ENCODE measurements at places on chromosomes 7 and 10.
A peak's percentile ranks its signal among the peaks of the same experiment; 100 is the strongest.

- DNase-seq, result no peak
These were observed 11.4 kb upstream of the IDI2 start for GRCh38 chr10:1037098-1037497.

DNA sequence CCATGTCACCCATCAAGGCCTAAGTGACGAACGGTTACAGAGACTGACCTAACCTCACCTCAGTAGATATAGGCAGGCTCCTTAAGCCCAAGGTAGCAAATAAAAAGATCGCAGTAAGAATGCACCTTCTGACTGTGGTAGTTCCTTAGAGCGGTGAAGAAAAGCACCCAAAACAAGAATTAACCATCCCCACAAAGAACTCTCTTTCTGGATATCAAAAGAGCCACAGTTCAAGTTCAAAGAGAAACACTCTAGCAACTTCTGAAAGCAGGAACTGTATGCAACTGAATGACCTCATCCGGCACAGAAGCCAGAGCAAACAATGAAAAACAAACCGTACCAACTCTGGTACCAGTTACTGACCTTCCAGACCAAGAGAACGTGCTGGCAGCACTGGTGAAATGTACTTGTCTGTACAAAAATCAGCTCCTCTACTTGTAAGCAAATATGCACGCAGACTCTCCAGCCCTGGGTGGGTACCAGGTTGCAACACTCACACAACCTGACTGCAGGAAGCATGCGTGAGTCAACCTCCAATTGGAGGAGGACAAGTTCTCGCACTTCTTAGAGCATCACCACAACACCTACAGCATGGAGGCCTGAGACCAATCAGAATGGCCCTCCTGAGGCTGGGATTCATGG lies 202.7 kb downstream of the FAM107B start:
- DNase-seq, result peak; percentile 81

GRCh38 chr10:79488870-79489269 lies 23.5 kb upstream of the EIF5AL1 start:
- DNase-seq, result no peak

DNA sequence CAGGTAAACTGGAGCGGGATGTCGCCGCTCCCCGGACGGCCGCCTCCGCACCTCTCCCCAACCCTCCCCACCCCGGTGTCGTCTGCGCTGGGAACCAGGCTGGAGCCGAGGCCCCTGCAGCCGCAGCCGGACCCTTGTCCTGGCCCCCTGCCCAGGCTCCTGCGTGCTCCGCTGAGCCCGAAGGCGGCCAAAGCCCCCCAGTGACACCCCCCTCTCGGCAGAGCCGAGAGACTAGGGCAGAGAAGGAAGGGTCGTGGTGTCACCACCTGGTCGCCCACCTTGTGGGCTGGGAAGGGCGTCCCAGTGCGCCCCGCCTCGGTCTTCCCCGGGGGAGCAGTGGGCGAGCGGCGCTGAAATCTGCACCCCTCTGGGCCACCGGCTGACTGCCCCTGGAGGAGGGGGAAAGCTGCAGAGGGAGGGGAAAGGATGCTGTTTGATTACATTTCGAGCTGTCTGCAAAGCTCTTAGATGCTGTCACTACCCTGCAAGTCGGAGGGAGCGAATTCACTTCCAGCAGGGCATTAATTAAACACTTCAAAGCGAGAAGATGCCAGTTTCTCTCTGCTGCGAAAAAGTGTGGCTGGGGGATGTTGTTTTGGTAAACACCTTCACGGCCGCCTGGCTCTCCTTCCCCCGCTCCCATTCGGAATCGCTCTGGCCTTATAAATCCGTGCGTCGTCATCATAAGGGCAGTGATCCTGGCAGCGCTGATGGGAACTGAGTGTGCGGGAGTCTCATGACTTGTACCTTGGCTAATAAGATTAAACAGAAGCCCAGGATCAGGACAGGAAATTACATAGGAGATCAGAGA lies 622 bp downstream of the DYNC1I1 start:
- no peak for DNase-seq

DNA sequence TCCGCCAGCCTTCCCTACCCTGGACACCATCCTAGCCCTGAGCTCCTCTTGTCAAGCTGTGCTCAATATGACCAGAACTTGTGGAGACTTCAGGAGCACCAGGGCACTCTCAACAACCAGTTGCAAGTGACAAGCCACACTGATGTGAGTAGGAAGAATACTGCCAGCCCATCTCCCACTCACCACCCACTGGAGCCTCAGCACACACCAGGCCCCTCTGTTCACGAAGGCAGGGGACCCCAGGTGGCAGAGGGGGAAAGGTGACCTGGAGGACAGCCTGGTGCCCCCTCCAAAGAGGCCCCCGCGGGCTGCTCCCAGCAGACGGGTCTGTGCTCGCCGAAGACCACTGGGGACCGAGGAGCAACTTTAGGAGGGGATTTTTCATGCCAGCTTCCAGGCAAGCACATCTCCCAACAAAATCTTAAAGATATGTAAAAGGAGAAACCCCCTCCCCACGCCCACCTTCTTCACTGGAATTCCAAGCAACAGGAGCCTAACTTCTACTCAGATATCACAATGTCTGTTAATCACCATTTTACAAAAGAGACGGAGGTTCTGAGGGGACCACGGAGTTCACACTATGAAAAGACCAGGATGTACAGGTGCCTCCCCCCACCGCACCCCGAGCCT lies 1.0 kb downstream of the MMD2 start:
- no peak for DNase-seq

DNA sequence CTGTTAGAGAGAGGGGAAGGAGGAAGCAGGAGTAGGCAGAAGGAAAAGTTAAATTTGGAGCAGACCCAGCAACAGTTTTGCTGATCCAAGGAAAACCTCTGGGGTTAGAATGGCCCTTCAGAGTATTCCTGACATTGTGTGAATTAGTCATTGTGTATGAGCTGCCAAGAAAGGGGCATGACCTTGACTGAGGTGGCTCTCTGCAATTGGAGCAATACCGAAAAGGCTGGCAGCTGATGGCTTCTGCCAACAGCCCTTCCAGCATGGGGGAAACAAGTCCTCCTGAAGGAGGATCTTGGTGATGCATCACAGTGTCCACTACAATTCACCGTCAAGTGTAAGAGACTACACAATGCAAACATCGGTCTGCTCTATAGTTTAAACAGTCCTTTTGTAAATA lies 20.6 kb upstream of the WASL start:
- no peak for DNase-seq

DNA sequence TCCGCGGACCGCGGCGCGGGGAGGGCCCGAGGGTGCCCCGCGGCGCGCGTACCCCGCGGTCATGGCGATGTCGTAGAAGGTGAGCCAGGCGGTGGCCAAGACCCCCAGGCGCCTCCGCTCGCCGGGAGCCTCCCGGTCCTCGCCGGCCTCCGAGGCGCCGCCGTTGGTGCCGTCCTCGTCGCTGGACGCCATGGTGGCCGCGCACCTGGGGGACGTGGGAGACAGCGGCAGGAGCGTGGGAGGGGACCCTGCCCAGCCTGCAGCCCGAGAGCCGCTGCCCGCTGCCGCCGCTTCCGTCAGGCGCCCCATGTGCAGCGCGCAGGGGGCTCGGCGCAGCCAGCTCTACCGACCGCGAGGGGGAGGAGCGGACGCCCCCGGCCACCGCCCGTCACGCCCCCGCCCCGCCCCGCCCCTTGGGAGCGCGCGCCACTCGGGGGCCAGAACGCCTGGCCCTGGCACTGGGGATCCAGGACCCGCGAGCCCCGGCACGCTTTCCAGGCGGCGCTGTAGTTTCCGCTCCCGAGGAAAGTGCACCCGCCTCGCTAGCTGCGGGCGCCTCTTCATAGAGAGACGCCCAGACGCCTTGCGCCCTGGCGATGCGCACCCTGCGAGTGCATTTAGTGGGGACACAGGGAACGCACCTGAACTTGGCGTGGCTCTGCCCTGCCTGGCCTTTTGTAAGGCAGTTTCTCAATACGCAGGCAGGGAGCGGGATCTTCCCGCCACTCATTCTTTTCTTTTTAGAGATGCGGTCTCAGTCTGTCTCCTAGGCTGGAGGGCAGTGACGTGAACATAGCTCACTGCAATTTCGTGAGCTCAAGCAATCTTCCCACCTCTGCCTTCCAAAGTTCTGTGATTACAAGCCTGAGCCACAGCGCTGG lies at the start of gene HACD1:
Gene HACD1, minus strand, starts transcription at position 344 of the 881 bp plus-strand sequence. Its CDS starts 35 bp downstream, at position 309.
- peak; percentile 78 for DNase-seq

DNA sequence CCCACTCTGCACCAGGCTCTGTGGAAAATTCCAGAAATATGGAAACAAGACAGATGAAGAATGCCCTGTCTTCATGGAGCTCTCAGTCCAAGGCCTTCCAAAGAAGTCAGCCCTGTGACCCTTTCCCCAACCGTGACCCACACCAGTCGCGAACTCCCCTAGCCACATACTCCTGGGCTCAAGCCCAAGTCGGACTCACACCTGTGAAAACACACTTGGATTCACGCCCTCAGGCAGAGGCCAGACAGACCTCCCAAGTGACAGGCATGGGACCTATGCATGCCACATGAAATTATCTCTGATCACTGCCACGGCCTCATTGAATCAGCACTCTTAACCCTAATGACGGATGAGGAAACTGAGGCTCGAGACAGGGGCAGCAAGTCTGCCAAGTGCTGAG lies 42.5 kb downstream of the ZCCHC24 start:
- DNase-seq, result no peak

GRCh38 chr7:142802301-142802700 lies 31.5 kb downstream of the PRSS2 start:
- DNase-seq, result no peak

- DNase-seq, result peak; percentile 75
These were observed 15.0 kb upstream of the PCBD1 start for GRCh38 chr10:70903262-70903921.

- no peak for DNase-seq
These were observed 74.7 kb downstream of the CUX1 start for GRCh38 chr7:101891936-101892640.

GRCh38 chr7:31563951-31564350 lies 50.1 kb downstream of the ITPRID1 start:
- no peak for DNase-seq

GRCh38 chr10:46550795-46551700 lies 5.4 kb downstream of the GPRIN2 start:
- no peak for DNase-seq

DNA sequence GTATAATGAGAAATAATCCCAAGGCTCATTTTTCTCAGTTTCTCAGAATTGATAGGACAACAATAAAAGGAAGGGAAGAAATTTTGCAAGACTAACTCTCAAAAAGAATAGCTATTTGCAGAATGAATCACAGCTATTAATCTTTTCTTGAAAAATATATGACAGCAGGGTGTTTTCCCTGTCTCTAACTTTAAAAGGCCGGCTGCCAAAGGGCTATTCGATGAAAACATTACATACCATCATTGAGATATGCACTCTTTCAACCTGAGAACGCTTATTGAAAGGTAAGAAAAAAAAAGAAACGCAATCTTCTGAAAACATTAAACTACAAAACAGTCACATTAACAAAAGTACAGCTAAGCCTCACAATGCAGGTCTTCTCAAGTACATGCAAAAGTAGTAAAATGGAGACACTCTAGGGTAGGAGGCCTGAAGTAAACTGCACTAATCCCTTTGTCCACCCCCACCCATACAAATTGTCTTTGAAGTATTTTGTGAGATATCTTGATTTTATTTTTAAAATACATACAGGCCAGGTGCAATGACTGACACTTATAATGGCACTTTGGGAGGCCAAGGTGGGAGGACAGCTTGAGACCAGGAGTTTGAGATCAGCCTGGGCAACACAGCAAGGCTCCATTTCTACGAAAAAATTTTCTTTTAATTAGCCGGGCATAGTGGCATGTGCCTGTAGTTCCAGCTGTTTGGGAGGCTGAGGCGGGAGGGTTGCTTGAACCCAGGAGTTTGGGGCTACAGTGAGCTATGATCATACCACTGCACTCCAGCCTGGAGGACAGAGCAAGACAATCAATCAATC lies 83.0 kb downstream of the PARD3 start:
- no peak for DNase-seq

DNA sequence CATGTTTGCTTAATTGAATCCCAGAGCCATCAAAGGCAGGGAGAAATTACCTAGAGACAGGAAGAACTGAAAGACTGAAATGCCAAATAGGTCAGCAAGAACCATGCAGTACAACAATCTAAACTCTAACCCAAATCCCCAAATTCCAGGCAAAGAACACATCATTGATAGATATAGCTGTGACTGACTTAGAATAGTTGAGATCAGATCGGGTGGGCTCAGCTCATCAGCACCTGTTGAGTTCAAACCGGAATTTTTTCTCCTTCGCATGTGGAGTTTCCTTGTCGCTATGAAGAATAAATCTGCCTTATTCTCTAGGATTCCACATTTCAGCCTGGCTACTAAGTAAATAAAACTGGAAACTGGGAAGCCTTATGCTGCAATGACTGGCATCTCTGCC lies 1.4 kb downstream of the ANKMY2 start:
- no peak for DNase-seq

DNA sequence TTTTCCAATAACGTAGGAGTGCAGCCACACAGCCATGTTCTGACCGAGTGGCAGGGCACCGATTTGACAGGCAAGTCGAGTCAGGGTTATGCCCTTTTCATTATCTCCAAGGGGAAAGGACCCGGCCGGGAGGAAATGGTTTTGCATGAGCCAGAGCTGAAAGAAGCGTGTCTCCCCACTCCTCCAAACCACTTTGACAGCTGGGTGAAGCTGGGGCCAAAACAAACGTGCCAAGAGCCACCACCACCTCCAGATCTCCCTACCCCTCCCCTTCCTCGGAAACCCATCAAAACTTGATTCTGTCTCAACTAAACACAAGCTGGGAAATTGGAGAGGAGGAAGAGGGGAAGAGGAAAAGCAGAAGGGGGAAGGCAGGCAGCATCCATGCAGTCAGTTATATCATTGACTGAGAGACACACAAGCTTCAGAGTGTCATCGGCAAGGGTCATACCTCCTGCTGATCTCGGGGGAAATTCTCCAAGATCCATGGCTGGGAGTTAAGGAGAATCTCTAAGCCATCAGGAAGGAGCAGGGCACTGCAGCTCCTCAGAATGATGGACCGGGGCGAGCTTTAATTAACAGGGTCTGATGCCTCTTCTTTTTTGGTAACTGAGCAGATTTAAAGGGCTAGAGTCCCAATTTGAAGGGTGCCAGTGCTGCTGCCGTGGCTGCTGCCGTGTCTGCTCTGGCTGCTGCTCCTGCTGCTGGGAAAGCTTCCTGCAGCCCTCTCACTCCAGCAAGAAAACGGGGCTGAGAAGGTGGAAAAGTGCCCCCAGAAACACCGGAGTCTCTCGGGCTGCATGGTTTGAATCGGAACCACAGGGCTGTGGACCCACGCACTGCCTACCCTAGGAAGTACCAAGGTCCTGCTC lies 34.7 kb upstream of the CALN1 start:
- DNase-seq, result no peak

GRCh38 chr7:20794676-20795075 lies 8.0 kb upstream of the SP8 start:
- no peak for DNase-seq

DNA sequence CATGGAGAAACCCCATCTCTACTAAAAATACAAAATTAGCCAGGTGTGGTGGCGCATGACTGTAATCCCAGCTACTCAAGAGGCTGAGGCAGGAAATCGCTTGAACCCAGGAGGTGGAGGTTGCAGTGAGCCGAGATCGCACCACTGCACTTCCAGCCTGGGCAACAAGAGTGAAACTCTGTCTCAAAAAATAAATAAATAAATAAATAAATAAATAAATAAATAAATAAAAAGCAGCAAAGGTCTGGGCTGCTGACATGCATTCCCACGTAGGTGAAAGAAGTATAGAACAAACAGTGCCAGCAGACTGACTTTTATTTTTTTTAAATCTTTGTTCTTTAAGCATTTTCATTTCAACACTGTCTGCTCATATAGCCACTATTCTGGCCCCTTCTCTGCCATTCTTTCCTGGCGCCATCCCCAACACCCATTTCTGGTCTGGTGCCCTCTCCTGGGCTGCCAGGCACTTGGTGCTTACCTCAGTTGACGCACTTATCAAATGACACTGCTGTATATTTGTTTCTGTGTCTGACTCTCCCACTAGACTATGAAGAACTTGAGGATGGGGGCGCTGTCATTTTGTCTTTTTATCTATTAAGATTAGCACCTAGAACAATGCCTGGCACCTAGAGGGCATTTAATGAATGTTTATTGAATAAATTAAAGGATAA lies 15.6 kb downstream of the FAM107B start:
- DNase-seq, result no peak

Data from activated CD8-positive, alpha-beta memory T cell treated with anti-CD3 and anti-CD28 coated beads for 24 hours (primary cell).